Activated T-cell treated with anti-CD3 and anti-CD28 coated beads, Interleukin-2, amount 50 U/mL, for 72 hours (primary cell): ENCODE measurements at places on chromosomes 5 and 9.

DNA sequence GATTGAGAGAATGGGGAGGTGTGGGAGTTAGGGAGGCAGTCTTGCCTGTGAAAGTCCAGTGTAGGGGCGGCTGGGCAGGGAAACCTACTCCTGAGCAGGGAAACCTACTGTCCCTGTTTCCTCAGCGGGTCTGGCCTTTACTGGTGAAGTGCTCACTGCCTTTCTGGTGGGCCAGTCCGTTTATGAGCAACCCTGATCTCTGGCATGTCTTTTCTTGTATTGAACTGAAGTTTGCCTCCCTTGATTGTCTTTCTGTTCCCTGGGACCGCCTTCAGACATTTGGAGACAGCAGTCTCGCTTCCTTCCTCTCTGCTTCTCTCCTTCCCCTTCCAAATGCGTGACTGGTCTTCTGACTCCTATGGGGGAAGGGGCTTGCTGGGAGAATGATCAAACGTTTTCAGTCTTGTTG, 2.9 kb downstream of the SNX18 start:
- DNase-seq, result no peak

- no peak for DNase-seq
These were observed 2.5 kb upstream of the GNG10 start for GRCh38 chr9:111658943-111659342.

GRCh38 chr5:179316982-179317381, 28.3 kb downstream of the ADAMTS2 start:
- no peak for DNase-seq

DNA sequence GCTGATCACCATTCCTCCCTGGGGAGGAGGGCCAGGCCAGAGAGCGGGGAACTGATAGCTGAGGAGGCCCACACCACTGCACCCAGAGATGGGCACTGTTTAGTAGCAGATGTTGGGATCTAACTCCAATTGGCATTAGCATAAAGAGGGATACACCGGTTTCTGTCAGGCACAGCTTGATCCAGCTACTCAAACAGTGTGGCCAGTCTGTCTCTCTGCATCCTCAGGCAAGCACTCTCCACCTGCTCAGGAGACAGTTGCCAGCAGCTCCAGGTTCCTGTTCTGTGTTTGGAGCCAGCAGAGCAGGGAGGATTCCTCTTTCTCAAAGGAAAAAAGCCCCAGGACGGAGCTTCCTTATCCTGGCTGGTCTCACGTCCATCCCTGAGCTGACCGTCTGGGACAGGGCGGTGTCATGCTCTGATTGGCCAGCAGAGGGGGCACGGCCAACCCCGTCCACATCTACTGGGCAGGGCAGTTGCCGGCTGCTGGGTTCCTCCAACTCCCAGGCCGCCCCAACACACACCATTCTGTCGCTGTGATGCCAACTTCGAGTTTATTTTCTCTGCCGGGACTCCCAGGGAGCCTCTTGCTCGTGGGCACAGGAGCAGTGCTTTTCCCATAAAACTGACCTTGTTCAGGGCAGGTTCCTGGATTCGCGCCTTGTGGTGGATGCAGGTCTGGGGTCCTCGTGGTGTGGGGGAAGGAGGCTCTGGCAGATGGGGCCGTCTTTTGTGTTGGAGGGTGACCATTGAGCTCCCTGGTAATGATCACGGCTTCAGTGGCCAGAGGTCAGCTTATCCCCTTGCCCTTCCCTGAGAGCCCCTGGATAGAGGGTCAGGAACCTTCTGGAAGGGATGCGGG, 47.9 kb downstream of the COL5A1 start:
- peak; percentile 35 for DNase-seq

- no peak for DNase-seq
These were observed 38.9 kb upstream of the NR3C1 start for GRCh38 chr5:143442385-143442784.

- no peak for DNase-seq
These were observed 1.7 kb downstream of the CNOT8 start for GRCh38 chr5:154860123-154860522.

DNA sequence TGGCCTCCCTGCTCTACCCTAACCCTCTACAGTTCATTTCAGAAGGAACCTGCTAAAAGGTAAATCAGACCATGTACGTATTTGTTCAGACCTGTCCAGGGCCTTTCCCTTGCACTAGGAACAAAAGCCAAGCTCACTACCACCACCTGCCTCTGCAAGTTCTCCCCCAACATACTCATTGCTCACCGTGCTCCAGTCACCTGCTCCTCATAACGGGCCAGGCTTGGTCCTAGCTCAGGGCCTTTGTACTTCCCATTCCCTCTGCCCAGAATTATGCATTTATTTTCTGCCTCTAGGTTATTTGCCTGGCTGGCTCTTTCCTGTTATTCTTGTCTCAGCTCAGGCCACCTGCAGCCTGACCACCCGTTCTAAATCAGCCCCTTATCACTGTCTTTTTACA, 4.8 kb upstream of the FGF1 start:
- DNase-seq, result no peak
